Activated CD8-positive, alpha-beta memory T cell treated with anti-CD3 and anti-CD28 coated beads for 48 hours (primary cell): ENCODE measurements at places on chromosomes 12 and 14.

GRCh38 chr14:61885203-61885961 is 123.2 kb downstream of the SNAPC1 start:
- no peak for DNase-seq

DNA sequence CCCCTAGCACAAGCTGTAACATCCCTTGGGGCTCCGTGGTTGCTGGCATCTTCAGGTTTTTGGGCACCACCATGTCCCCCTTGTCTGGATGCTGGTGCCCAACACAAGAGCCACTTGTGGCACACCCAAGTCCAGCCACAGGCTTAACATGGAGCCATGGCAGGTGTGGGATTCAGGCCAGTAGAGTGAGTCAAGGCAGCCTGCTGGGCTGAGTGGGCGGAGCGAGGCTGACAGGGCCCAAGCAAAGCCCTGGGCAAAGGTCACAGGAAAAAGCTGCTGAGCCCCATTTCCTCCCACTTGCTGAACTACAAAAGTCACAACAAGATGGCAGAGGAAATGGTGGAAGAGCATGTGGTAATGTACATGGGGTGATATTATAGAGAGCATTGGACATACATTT is 950.7 kb upstream of the FLRT2 start:
- no peak for DNase-seq

DNA sequence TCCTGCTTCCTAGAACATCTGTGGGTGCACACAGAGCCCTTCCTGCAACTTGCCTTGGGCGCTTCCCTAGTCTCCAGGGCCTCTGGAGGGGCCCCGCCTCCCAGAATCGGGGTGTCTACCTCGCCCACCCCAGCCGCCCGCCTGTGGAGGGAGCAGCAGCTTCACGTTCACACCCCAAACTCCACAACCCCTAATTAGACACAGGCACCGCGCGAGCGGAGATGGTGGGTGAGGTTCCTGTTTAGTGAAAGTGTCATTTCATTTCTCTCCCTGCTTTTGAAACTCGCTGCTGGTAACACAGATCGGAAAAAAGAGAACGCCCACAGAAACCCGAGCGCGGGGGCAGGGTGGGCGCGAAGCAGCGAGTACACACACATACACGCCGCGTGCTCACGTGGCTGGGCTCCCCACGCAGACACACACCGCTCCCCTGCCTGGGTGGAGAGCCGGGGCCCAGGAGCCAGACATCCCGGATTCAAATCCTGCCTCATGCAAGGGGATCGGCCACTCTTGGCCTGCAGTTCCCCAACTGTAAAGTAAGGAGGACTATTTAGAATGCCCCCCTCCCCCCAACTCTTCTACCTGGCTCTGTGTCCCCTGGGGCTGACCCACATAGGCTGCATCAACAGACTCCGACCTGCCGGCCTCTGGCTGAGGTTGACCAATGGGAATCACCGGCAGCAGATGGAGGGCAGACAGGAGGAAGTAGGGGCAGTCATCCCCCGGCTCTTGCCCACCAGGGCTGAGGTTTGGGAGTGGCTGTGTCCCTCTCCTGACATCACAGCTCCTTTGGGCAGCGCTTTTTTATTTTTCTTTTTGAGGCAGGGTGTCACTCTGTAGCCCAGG is 79.2 kb upstream of the NCOR2 start:
- peak; percentile 27 for DNase-seq

DNA sequence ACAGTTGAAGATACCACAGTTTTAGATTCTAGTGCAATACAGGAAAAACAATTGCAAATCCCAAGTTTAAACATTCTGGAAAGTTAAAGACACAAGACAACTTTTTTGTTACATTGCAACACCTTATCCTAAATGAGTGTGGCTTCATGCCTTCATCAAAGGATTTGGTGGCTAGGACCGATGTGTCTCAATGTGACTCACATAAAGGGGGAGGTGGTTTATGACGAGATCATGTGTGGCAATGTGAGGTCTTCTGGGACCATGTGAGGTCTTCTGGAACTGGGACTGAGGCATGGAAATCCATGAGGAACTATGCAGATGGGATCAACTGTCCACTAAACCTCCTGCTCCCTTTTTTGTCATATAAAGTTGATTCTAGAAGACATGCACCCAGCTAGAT is 166.2 kb downstream of the PAX9 start:
- DNase-seq, result no peak

DNA sequence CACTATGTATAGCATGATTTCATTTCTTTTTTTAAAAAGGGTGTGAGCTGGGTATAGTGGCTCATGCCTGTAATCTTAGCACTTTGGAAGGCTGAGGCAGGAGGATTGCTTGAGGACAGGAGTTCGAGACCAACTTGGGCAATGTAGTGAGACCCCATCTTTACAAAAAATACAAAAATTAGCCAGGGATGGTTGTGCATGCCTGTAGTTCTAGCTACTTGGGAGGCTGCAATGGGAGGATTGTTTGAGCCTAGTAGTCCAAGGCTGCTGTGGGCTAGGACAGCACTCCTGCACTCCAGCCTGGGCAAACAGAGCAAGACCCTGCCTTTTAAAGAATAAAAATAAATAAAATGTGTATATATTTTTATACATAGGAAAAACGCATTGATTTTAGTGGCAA is 43.0 kb downstream of the DIP2B start:
- DNase-seq, result no peak

DNA sequence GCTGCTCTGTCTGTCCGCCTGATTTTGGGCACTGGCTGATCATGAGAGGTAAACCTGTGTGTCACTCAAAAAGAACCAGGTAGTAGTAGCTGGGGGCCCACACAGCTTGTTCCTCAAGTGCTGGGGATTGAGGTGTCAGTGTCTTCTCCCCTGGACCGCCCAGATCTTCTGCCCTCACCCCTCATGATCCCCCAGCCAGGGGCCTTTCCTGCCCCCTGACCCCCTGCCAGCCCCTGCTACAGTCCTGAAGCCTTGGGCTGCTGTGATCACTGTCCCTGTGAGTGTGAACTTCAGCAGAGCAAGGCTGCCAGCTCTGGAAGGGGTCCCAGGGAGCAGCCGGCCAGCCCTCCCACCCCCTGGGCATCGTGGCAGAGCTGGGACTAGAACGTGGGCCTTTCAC is 11.4 kb downstream of the WSCD2 start:
- DNase-seq, result no peak

GRCh38 chr12:39102474-39103209 is 197.3 kb upstream of the CPNE8 start:
- no peak for DNase-seq

DNA sequence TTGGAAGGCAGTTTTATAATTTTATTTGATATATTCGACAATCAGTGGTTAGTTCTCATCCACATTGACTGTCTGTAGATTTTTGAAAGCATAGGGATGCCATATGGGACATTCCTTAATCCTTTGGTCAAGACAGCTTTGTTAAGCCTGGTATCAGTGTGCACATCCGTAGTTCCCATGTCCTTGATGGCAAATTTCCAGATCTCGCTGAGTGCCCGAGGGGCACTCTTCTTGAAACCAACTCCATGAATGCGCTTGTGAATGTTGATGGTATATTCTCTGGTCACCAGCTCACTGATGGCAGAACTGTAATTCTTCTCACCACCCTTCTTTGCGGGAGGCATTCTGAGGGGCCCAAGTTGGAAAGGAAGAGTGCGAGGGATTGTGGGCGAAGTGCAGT is 6.1 kb upstream of the DENND5B start:
- DNase-seq, result no peak

- peak; percentile 41 for DNase-seq
These were observed 46.2 kb downstream of the KDM2B start for GRCh38 chr12:121534495-121535148.

DNA sequence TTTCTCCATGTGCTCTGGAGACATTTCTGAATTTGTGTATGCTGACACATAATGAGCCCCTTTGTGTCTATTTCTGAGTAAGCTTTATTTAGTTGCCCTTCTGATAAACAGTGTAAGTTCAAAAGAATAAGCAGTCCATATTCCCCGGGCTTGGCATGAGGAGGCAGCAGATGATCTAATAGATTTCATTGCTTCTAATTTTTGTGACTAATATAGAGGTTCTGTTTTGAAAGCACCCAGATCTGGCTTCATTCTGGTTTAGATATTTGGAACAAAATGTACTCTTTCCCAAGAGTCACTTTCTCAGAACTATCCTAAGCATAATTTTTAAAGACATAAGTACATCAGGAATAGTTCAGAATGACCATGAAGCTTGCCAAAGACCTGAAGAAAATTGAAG is 290.9 kb downstream of the BTG1 start:
- DNase-seq, result no peak

DNA sequence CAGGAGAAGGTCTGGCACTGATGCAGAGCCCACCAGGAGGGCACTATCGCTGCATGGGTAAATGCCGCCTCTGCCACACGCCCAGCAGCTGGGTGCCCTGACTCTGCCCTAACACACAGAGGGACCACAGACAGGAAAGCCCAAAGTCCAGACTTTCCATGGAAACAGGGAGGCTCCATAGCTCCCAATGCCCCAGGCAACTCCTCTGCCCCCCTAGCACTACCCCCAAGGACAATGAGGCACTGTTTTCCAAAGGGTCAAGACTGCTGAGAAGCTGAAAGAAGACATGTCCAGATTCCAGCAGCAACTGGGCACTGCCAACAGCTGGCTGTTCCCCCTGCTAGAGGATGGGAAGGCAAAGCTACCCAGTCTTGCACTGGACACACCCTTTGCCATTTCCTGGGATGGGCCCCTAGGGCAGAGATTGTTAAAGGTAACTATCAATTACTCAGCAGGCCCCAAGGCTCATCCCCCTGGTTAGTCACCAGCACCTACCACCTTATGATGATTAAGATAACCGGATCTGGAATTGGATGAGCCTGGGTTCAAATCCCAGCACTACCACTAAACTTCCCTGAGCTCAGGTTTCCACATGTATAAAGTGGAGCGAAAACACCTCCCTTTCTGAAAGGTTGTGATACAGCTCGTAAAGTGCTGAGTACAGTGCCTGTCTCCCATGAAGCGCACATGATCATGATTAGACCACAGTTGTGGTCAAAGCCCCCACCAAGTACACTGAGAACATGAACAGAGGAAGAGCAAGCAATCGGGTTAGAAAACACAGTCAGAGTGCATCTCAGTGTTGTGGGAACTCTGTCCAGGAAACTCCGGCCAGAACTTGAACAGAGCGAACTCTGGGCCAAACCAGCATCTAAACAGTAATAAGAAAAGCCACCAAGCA is 3.3 kb downstream of the PXN start:
- DNase-seq, result no peak

DNA sequence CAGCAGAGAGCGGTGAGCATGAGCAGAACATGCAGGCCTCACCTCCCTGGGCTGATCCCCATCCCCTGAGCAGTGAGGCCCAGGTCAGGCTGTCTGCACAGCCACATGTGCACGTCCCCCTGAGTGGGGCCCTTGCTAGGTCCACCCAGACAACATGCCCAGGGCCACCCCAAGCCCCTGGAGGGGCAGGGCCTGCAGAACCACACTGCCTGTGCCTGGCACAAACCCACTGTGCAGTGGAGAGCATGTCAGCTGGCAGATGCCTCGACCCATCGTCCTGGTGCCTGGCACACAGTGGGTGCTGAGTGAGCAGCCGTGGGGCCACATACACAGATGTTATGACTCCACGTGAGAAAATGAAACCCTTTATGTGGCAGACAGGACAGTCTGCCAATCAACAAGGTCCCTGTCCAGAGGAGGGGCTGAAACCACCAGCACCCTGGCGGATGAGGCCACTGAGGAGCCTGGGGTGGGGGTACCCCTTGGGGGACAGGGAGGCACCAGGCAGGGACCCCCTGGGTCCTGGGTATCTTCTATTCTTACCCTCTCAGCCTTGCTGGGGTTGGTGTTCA is 8.3 kb downstream of the ANHX start:
- DNase-seq, result no peak

DNA sequence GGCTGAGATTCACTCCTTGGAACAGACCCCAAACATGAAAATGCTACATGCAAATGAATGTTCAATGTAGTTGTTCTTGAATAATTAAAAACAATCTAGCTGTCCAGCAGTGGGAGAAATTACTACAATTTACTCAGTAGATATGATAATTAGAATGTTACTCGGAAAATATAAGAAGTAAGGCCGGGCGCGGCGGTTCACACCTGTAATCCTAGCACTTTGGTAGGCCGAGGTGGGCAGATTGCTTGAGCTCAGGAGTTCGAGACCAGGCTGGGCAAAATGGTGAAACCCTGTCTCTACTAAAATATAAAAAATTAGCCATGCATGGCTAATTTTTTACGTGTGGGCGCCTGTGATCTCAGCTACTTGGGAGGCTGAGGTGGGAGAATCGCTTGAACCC is 15.3 kb upstream of the PTGER2 start:
- no peak for DNase-seq

DNA sequence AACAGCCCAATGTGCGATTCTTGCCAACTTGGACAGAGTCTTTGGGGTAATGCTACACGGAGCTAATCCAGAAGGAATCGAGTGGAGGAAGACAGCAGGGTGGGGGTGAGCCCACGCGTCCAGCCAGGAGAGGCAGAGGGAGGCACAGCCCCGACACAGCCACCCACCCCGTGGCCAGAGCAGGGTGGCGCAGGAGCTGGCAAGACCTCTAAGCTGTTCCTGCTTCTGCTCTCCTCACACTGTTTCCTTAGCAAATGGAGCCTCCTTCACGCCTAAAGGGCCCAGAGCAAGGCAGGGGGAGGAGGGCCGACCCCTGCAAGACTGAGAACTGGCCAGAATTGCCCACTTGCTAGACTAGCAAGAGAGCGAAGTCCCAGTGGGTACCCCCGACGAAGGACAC is 91.5 kb downstream of the FBXL14 start:
- DNase-seq, result no peak

DNA sequence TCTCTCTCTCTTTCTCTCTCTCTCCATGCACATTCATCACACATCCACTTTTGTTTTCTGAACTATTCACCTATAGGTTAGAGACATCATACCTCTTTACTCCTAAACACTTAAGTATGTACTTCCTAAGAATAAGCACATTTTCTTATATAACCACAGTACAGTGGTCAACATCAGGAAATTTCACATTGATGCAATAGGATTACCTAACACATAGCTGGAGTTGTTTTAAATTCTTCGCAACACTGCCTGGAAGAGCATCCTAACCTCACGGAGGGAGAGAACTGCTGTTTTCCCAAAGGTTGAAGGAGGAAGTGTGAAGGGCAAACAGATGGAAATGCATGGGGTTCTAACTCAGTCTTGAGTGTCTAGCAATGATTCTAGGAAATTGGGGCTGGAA is 159.2 kb downstream of the SYT1 start:
- no peak for DNase-seq

DNA sequence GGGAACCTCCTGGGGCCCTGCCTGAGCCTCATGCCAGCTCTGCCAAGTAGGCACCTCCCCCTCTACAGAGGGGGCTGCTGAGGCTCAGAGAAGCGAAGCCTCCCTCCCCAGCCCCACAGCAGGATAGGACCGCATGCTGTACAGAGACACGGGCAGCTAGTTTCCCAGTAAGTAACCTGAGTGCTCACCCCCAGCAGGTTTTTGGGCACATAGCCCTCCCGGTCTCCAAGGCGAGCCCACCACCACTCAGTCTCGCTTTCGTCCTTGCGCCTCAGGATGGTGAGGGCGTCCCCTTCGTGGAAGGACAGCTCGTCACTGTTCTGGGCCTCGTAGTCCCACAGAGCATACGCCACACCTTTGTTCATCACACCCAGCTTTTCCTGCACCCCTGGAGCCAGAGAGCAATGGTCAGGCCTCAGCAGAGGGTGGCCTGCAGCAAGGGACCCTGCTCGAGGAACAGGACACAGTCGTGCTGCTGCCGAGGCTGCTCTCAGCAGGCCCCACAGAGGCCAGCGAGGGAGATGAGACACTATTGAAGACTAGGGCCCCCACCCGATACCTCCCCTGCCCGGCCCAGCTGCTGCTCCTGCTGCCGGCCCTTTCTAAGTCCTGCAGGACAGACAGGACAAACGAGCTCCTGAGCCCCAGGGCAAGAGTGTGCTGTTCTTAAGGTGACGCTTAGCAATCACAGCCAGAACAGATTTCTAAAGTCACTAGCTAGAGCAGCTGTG is 20.4 kb downstream of the ZFYVE21 start:
- DNase-seq, result no peak

GRCh38 chr14:102225936-102226335 is 79.0 kb downstream of the MOK start:
- no peak for DNase-seq
